A549 treated with Hydrocortisone at 1 μM for 4 hours (cell line): ENCODE measurements at places on chromosomes 4 and X. TPM values are rescaled to one million over a fixed set of nuclear protein-coding genes. Genes with fewer than 3 reads are reported as not detected.

GPR78 gene
- total RNA-seq, result 0.05 to 0.14 TPM in 2 of 5 replicates, not detected in the others

WAS gene
- 0.20 to 0.61 TPM (median 0.28 TPM) in 5 replicates for total RNA-seq

DCUN1D4 gene
- total RNA-seq, result 15.9 to 19.6 TPM (median 17.5 TPM) in 5 replicates

CSAG3 gene
- not detected in 5 replicates for total RNA-seq

FGFBP2 gene
- 0.12 to 0.39 TPM (median 0.31 TPM) in 5 replicates for total RNA-seq
